ENCODE measurements at places on chromosomes 13 and 19.

DNA sequence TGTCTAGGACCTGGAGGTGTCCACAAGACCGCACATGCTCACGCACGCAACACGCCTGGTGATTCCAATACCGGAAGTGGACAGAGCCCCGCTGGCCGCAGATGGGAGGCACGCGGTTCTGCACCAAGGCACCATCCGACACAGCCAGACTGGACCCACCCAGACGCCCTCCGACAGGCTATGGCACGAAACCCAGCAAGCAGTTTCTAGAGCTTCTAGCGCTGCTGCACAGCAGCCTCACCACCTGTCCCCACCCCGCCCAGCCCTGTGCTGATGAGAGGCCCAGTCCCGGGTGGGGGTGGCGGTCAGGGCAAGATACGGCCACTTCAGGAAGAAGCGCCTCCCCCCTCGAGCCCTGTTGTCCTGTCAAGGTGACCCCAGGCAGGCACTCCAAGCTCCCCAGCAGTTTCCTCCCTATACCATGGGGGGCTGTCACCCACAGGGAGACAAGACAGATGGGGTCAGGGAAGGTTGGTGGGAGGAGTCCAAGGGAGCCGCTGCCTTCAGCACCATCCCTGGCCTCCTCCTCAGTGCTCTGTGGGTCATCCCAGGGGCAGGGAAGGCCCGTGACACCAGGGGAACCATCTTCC, 11.3 kb downstream of the LSM4 start:
- DNase-seq, result no peak

- DNase-seq, result no peak
Observed at GRCh38 chr13:75660694-75661093, 24.6 kb downstream of the LMO7 start.

GRCh38 chr13:113192279-113192678, 16.2 kb downstream of the PCID2 start:
- no peak for DNase-seq

GRCh38 chr13:43516401-43516833, 270.4 kb downstream of the ENOX1 start:
- DNase-seq, result no peak

GRCh38 chr13:112971288-112971643, 2.3 kb downstream of the MCF2L start:
- no peak for DNase-seq

- DNase-seq, result no peak
Observed at GRCh38 chr19:10004617-10005016, 5.7 kb downstream of the COL5A3 start.

DNA sequence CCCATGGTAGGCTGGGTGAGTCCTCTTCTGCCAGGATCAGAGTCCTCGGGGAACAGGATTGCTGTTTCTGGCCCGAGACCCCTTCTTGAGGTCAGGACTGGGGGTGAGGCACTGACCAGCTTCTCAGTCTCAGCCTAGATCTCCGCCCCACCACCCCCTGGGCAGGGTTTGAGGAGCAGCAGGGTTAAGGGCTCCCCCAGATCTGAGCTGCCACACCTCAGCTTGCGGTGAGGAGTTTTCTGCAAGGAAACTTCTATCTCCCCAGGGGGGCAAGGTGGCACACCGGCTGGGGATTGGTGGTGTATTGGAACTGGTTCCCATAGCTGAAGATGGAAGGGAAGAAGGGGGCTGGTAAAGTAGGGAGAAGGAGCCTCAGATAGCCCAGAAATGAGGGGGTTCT, 19.5 kb downstream of the CHST8 start:
- no peak for DNase-seq

GRCh38 chr19:19382118-19382517, 23.4 kb upstream of the GATAD2A start:
- no peak for DNase-seq

- no peak for DNase-seq
Observed at GRCh38 chr19:35846038-35846668, 6.2 kb downstream of the NPHS1 start.

DNA sequence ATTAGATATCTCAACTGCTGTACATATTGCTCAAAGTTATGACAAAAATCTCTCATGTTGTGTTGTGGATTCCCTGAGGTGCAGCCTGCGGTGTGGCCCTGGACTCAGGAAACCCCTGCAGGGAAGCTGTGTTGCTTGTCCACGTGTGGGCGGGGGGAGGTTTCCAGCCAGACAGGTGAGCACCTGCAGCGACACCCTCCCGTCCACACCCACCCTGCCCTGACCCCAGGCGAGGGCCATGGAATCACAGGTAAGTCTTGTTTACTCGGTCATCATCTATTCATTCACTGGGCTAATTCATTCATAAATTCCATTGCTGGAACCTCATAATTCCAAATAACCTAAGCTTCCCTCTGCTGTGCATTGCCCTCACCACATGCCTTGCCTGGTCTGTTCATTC, 14.1 kb downstream of the PLPP2 start:
- no peak for DNase-seq

- peak; percentile 9 for DNase-seq
Observed at GRCh38 chr19:33796164-33796875, at the start of gene KCTD15. KCTD15 (plus strand) TSS chr19:33796870; CDS start chr19:33800455, 3,585 bp downstream.

GRCh38 chr13:51644654-51645053, 60.4 kb downstream of the WDFY2 start:
- no peak for DNase-seq

- no peak for DNase-seq
Observed at GRCh38 chr13:67048084-67048820, 181.9 kb downstream of the PCDH9 start.

- DNase-seq, result no peak
Observed at GRCh38 chr13:111398196-111398595, 77.8 kb downstream of the TEX29 start.

All from Kasumi-1 (cell line).